ENCODE measurements at places on chromosomes 11 and 22.

DNA sequence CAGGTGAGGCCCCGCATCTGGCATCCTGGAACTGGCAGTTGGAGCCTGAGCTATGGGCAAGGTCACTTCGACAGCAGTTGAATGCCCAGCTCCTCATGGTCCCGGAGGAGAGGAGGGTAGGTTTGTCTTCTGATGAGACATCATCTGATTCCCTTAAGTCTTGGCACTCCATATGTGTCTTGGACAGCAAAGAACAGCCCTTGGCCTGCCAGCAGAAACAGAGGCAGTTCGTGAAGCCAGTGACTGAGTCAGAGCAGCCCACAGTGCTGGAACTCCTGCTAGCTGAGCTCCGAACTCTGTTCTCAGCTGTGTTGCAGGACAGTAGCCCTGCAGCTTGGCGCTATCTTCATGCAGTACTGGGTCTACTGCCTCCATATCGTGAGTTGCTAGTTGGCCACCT, 1.0 kb downstream of the DNHD1 start:
- DNase-seq, result no peak

DNA sequence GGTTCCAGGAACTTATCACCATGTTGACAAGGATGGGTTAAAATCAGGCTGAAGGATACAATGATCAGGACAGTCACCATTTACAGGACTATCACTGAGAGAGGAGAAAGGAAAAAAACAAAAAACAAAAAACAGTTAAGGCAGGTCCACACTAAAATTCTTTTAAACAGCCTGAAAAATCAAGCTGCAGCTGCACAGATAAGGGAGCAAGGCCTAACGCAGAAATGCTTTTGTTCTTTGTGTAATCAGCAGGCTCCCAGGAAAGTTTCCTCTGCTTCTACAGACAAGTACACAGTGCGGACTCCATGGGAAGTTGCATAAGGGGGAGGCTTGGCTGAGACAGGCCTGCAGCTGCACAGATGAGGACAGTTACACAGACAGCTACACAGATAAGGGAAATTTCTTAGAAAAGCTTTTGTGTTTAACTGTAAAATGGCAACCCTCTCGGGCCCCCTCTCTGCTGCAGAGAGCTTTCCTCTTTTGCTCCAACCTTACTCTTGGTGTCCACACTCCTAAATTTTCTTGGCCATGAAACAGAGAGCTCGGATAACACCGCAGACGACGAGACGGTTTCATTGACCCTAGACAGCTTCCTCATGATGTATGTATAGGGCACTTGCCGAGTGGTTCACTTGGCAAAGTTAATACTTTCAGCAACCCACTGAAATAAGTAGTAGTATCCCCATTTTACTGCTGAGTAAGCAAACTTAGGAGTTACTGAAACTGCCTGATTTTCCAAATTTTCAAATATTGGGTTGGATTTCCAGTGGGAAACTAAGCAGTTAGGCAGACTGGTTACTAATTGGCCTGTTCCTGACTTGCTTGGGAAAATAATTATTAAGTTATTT, 45.5 kb downstream of the PIWIL3 start:
- no peak for DNase-seq

- no peak for DNase-seq
These were observed 48.9 kb downstream of the TP53I11 start for GRCh38 chr11:44901786-44902185.

- DNase-seq, result no peak
These were observed 38.1 kb upstream of the WNT11 start for GRCh38 chr11:76244316-76244851.

- DNase-seq, result no peak
These were observed 1.3 kb downstream of the ACTN3 start for GRCh38 chr11:66548041-66548440.

DNA sequence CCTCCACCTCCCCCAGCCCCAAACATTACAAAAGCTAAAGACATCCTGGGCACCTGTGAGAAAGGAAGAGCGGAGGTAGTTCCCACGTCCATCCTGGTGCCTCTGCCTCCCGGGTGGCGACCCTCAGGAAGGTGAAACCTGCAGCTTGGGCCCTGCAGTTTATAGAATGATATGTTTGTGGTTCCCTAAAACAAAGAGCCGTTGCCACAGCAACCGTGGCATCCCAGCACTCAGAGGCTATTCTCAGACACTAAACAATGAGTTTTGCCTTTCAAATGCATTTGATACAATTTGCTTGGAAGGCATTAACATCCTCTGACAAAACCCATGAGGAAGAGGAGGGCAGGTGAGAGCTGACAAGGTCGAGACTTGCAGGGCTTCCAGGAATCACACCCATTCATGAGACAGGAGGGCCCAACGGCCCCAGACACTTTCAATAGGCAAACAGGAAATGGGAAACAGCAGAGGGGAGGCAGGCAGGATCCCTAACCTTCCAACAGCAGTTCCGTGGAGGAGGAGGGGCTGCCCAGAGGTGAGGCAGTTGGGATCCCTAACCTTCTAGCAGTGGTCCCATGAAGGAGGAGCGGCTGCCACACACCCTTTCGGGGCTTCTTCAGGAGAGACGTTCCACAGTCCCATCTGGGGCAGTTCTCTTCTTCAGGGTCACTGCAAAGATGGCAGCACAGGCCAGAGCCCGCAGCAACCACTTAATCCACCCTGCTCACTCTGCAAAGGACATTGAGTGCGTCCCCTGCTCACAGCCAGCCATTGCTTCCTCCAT, 379.2 kb downstream of the SHANK2 start:
- no peak for DNase-seq
